ENCODE measurements at places on chromosomes 3 and 15.
A peak's percentile ranks its signal among the peaks of the same experiment; 100 is the strongest.

- peaks cover 29% of the 10 kb centered on the region for H3K4me1 ChIP-seq
- H3K27ac ChIP-seq = no peak overlapping the region
- peaks cover 19% of the 10 kb centered on the region for H3K36me3 ChIP-seq
These were observed 79.0 kb upstream of the DCLK3 start for GRCh38 chr3:36843065-36844051.

- no peak overlapping the region for H3K27ac ChIP-seq
- no peak overlapping the region for H3K4me3 ChIP-seq
- H3K4me1 ChIP-seq = no peaks in the 10 kb centered on the region
- H3K36me3 ChIP-seq = no peaks in the 10 kb centered on the region
- H3K27me3 ChIP-seq = peaks cover 26% of the 10 kb centered on the region
These were observed 17.3 kb upstream of the LRRK1 start for GRCh38 chr15:100901702-100902435.

DNA sequence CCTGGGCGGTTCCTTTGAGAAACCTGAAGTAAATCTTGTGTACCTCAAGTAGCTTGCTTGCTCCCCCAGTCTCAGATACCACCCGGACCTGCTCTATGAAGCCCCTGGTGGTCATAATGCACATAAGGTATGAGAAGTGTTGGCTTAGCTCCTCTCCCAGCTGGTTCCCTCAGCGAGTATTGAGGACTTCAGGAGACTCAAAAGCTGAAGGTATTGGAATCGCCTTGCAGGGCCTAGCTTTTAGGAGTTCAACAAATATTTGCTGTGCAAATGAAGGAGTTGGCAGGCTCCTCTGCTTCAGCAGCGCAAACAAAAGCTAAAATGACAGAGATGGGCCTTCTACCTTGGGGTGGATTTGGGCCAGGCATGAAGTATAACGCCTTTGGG is 1.7 kb downstream of the CMTM8 start:
- peak overlapping the region; percentile 85 for H3K4me3 ChIP-seq
- H3K36me3 ChIP-seq = peaks cover 12% of the 10 kb centered on the region
- peak; percentile 54 for DNase-seq
- peaks cover 51% of the 10 kb centered on the region for H3K4me1 ChIP-seq

- DNase-seq = no peak
- H3K4me3 ChIP-seq = no peak overlapping the region
- H3K36me3 ChIP-seq = no peaks in the 10 kb centered on the region
- no peaks in the 10 kb centered on the region for H3K4me1 ChIP-seq
These were observed 98.5 kb downstream of the MTHFS start for GRCh38 chr15:79798311-79798710.

GRCh38 chr15:39698444-39699390 is 83.9 kb downstream of the FSIP1 start:
- no peaks in the 10 kb centered on the region for H3K36me3 ChIP-seq
- no peak for DNase-seq
- peaks cover 6% of the 10 kb centered on the region for H3K27me3 ChIP-seq
- no peak overlapping the region for H3K27ac ChIP-seq

DNA sequence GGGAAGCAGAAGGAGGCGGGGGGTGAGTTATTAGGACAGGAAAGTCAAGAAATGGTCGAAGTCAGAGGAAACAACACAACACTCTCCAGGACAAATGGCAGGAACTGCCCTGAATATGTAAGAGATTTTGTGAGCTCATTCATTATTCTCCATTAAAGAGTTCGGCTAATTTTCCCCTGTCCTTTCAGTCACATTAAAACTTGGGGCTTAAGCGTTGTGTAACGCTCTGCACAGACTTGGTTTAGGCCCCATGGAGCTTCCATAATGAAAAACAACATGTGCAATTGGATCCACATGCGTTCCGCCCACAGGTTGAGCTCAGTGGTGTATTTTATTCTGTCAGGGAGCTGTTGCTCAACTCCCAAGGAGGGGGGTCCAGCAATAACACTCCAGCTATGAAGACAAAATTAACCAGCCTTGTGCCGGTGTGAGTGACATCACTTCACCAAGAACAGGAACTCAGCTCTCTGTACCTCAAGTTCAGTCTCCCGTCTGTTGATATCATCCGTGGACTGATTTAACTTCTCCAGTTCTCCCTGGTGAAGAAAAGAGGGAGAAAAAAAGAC is 2.3 kb downstream of the SH3BP5 start:
- H3K36me3 ChIP-seq = peaks cover 4% of the 10 kb centered on the region
- H3K27ac ChIP-seq = no peak overlapping the region
- peaks cover 70% of the 10 kb centered on the region for H3K4me1 ChIP-seq
- no peaks in the 10 kb centered on the region for H3K27me3 ChIP-seq
